Thoracic aorta (tissue), 2 donors: ENCODE measurements at places on chromosomes 11 and 22. TPM values are rescaled to one million over a fixed set of nuclear protein-coding genes. Genes with fewer than 3 reads are reported as not detected.

- H3K27ac ChIP-seq, result peak overlapping the region; percentile 51
- peaks cover 9% of the 10 kb centered on the region for H3K36me3 ChIP-seq
- peaks cover 35% of the 10 kb centered on the region for H3K4me1 ChIP-seq
- no peaks in the 10 kb centered on the region for H3K27me3 ChIP-seq
- H3K4me3 ChIP-seq, result peak overlapping the region; percentile 91
These were observed 3.6 kb downstream of the PATZ1 start for GRCh38 chr22:31342389-31343140.

- no peak for DNase-seq
- no peak overlapping the region for H3K4me3 ChIP-seq
- H3K27me3 ChIP-seq, result no peaks in the 10 kb centered on the region
- H3K36me3 ChIP-seq, result no peaks in the 10 kb centered on the region
- H3K27ac ChIP-seq, result peak overlapping the region; percentile 11
These were observed 55.8 kb upstream of the RRAS2 start for GRCh38 chr11:14414470-14415461.

- H3K4me1 ChIP-seq, result no peaks in the 10 kb centered on the region
- DNase-seq, result no peak
- H3K27ac ChIP-seq, result no peak overlapping the region
- H3K36me3 ChIP-seq, result no peaks in the 10 kb centered on the region
These were observed 1407.6 kb upstream of the RAG2 start for GRCh38 chr11:38005597-38005996.

DNA sequence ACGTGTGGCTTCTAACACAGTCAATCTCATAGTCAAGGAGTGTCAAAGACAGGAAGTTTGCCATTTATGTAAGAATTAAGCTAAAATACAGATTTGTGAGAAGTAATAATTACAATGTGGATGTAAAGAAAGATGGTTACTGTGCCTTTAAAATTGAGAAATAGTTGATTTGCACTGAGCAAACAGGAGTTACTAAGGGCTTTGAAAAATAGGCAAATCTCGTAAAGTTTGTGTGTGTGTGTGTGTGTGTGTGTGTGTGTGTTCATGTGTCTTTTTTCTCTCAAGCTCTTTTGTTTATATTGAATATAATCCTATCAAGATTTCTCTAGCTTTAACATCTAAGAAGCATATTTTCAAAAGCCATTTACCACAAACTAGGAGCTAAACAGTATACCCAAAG, 2284.5 kb downstream of the LRRC4C start:
- H3K4me3 ChIP-seq, result no peak overlapping the region
- H3K27me3 ChIP-seq, result no peaks in the 10 kb centered on the region
- H3K4me1 ChIP-seq, result no peaks in the 10 kb centered on the region

DNA sequence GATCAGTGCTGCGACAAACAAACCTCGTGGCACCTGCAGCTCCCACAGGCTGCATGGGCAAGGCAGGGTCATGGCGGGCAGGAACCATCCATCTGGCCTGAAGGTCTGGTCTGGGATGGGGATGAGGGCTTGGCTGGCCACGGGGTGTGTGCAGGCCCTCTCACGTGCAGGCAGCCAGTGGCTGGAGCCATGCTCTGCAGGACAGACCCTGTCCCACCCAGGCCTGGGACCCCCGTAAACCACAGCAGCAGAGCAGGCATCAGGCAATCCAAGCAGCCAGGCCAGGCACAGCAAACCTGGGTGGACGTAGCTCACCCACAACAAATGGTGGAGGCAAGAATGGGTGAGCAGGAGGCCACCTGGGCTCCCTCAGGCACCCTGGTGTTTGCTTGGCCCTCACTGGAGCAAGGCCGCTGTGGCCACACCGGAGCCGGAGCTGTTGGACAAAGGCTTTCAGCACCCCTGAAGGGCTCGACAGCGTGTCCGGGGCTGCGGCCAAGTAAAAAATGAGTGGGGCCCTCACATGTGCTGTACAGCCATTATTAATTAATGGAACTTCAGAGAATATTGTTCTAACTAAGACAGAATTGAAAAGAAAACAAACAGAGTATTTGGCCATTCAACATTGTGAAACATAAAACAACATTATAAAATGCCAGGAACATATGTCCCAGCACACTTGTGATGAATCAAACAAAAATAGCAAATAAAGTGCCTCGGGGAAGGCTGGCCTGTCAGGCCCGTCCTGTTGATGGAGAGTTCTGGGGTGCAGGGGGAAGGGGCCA, 24.0 kb upstream of the GNB1L start:
- peaks cover 9% of the 10 kb centered on the region for H3K36me3 ChIP-seq
- no peak overlapping the region for H3K4me3 ChIP-seq
- DNase-seq, result no peak
- no peaks in the 10 kb centered on the region for H3K27me3 ChIP-seq
- H3K27ac ChIP-seq, result no peak overlapping the region

DNA sequence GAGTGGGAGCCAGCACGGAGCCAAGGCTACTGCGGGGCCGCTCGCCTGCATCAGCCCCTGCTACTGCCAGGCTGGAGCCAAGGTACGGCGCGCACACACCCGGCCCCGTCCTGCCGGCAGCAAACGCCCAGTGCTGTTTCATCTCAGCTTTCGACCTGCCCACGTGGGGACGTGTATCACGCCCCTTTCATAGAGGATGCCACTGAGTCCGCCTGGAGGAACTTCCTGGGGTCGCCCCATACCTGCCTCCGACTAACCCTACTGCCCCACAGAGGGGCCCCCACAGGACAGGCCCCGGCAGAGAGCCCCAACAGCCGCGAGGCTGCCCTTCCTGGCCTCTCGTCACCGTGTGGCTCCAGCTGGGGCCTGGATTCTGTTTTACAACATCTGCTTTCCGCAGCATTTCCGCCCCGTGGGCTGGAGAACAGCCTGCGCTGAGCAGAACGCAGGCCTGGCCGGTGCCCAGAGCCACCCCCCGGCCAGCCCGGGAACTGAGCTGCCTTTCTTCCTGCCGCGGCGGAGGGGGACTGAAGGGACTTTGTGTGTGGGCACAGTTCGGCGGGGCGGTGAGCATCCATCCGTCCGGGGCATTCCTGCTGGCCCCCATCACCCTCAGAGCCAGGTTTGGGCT, 22.9 kb upstream of the ARHGAP8 start:
- no peaks in the 10 kb centered on the region for H3K36me3 ChIP-seq
- H3K4me3 ChIP-seq, result no peak overlapping the region
- H3K4me1 ChIP-seq, result no peaks in the 10 kb centered on the region
- no peaks in the 10 kb centered on the region for H3K27me3 ChIP-seq
- no peak overlapping the region for H3K27ac ChIP-seq
- no peak for DNase-seq

Gene KCNK7
- 0.95 TPM for total RNA-seq

DNA sequence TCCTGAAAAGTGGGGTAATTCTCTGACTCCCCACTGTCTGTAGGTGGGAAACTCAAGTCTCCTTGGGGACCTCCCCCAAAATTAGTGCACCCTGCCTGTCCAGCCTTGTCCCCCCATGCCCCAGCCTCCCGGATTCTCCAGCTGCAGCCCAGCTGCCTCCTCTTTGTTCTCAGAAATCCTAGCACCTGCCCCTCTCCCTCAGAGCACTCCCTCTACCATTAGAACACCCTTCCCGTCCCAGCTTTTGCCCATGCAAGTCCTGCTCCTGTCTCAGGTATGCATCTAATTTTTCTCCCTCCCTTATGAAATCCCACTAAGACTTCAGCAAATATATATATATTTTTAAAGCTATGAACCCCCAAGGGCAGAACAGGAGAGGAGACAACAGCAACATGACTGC, 37.3 kb downstream of the LRFN4 start:
- H3K27me3 ChIP-seq, result no peaks in the 10 kb centered on the region
- no peak overlapping the region for H3K27ac ChIP-seq
- H3K36me3 ChIP-seq, result no peaks in the 10 kb centered on the region
- H3K4me1 ChIP-seq, result no peaks in the 10 kb centered on the region
- no peak overlapping the region for H3K4me3 ChIP-seq
- DNase-seq, result no peak

DNA sequence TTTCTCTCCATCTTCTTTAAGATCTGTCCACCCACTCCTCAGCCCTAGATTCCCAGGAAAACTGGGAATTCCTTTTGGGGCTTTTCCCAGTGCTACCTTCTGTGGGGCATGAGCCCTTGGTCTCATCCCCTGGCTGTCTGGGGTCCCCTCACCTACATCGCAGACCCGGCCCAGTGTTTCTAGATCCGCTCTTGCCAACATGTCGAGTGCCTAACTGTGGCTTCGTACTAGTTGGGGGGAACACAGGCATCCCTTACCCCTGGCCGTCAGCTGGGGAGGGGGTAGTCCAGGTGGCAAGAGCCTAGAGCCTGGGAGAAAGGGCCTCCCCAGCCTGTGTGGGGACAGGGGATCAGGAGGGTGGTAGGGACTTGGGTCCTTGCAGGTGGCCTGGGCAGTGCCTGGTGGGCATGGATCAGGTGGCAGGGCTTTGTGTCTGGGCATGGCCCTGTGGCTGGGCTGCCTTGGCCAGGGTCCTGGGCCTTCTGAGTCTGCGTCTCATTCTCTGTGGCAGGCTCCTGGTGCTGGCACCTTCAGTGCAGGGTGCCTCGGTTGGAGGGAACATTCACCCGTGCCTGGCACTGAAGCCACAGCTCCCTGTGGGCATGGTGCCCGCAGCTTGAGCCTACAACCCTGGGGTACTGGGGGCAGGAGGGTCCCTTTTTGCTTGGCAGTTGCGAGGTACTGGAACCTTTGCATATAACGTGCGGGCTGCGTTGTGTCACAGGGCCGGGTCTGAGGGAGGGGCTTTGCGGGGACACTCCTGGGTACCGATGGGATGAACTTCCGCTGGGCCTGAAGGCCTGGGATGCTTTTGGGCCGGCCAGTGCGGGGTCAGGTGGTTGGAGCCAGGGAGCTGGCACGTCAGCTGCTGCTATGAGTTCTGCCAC, 4.1 kb downstream of the KCNQ1 start:
- H3K27ac ChIP-seq, result no peak overlapping the region
- DNase-seq, result no peak
- H3K36me3 ChIP-seq, result no peaks in the 10 kb centered on the region
- no peaks in the 10 kb centered on the region for H3K4me1 ChIP-seq
- H3K27me3 ChIP-seq, result no peaks in the 10 kb centered on the region
